ENCODE measurements at places on chromosomes 1 and 21. TPM values are rescaled to one million over a fixed set of nuclear protein-coding genes. Genes with fewer than 3 reads are reported as not detected.

- no peak for DNase-seq
Observed at GRCh38 chr1:2534687-2535441, 4.8 kb upstream of the HES5 start.

DNA sequence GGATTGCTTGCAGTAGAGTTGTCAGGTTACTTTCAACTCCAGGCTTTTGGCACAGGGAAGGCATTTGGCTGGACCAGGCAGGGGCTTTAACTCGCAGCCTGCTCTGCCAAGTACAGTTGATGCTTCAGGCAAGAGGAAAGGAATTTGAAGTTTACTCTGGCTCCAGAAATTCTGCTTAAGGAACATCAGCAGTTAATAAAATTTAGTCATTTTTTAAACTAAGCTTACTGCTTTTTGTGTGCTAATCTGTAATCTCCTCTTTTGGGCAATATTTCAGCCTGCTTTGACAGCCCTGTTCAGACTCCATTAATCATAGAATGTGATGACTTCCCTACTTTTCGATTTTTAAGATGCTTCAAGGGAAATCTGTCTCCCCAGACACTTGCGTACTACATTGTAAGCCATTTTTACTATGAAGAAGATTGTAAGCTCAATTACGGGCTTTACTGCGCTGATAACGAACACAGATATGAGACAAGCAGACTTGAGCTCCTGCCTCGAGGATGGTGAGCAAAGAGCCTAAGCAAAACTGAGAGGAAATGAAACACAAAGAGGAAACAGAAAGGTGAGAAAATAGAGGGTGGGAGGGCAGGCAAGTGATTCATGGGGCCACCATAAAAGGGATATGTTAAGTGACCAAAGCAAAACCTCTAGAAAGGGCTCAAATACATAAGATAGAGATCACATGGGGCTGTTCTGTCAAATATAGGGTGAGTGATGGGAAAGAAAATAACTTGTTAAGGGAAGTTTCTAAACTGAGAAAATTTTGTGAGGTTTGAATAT is 76.6 kb upstream of the VAV3 start:
- no peak for DNase-seq

DNA sequence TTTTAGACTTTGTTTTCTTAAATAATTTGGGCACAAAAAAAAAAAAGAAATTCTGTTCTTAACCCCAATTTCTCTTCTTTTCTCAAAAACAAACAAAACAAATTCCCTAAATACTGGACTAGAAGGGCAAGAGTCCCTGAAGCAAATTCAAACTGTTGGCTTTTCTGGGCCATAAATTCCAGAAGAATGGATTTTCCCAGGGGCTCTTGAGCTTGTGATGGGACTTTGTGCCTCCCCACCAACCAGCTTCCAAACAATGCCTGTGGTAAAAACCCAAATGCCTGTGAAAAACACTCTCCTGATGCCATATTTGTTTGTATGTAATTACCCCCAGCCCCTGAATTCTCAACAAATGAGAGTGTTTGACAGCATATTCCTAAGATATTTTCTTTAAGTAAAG is 55.4 kb downstream of the SGIP1 start:
- no peak for DNase-seq

- DNase-seq = no peak
Observed at GRCh38 chr21:46597031-46597430, 7.9 kb downstream of the S100B start.

Gene NBPF10
- 0.30 TPM for polyA plus RNA-seq

All from heart right ventricle (tissue), 16 donors.